ENCODE measurements at places on chromosomes 6 and 20.

DNA sequence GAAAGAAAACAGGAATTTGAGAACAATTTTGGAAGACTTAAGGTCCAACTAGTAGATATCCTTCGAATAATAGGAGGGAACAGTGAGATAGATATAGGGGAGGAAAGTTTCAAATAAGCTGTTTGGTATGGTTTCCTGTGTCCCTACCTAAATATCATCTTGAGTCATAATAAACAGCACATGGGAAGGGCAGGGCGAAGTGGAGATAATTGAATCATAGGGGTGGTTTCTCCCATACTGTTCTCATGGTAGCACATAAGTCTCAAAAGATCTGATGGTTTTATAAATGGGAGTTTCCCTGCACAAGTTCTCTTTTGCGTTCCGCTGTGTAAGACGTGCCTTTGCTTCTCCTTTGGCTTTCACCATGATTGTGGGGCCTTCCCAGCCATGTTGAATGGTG lies 39.5 kb upstream of the ENPP5 start:
- DNase-seq: no peak

- no peak for DNase-seq
Observed at GRCh38 chr20:61677928-61678327, 387.8 kb downstream of the TAF4 start.

- no peak for DNase-seq
Observed at GRCh38 chr20:61170496-61171320, 81.4 kb upstream of the CDH4 start.

DNA sequence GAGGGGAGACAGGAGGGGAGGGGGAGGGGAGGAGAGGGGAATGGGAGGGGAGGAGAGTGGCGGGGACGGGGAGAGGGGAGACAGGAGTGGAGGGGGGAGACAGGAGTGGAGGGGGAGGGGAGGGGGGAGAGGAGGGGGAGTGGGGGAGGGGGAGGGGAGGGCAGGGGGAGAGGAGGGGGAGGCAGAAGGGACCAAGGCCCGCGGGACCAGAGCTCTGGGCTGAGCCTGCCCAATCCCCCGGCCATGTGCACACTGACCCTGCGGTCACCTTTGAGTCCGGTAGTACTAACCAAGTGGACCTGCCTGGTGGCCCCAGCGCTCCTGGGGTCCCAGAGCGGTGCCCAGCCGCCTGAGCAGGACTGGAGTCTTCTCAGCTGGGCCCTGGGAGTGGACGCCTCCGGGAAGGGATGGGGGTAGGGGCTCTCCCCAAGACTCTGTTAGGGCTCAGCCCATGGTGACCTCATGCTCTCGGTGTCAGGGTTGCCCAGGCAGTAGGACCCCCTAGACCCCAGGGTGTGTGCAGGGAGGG lies 471 bp upstream of the KCNQ2 start:
- DNase-seq: no peak

DNA sequence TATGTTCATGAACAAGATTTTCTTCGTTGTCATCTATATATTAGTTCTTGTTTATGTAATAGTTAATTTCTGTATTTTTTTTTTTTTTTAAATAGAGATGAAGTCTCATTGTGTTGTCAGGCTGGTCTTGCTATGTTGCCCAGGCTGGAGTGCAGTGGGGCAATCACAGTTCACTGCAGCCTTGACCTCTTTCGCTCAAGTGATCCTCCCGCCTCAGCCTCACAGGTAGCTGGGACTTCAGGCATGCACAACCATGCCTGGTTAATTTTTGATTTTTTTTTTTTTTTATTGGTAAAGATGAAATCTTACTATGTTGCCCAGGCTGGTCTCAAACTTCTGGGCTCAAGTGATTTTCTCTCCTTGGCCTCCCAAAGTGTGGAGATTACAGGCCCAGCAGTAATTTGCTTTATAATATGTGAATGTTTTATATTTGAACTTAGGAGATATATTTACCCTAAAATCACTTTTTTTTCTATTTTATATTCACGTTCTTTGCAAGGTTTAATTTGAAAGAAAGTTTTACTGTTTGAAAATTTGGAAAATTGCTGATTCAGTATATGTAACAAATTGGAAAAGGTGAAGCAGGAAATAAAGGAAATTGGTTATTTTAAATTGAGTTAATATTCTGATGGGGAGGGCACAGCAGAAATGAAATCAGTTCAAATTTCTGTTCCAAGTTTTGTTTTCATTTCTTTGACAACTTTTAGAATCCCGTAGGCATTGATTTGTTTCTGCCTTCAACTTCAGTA lies 56.2 kb downstream of the ZFAND3 start:
- DNase-seq: no peak

All from astrocyte of the spinal cord (primary cell).